ENCODE measurements at places on chromosomes 5 and 9.

- no peak for DNase-seq
Measured at GRCh38 chr5:90170261-90170660, 239.3 kb downstream of the CETN3 start.

DNA sequence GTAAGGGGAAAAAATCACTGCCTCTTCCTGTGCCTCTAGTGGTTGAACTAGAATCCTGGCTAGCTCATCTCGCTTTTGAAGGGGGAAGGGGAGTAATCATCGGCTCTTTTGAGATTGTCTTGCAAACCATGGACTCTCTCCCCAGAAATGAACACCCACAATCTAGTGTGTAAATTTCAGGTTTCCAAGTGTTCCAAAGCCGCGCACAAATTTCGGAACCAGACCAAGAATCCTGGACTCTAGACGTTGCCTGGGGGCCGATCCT, 4.9 kb upstream of the FOXE1 start:
- DNase-seq, result no peak

- DNase-seq, result no peak
Measured at GRCh38 chr9:94175669-94176068, 83.4 kb upstream of the ZNF169 start.

GRCh38 chr9:37761511-37761910, 7.9 kb downstream of the TRMT10B start:
- no peak for DNase-seq

- no peak for DNase-seq
Measured at GRCh38 chr5:83972236-83972635, 251.6 kb upstream of the HAPLN1 start.

DNA sequence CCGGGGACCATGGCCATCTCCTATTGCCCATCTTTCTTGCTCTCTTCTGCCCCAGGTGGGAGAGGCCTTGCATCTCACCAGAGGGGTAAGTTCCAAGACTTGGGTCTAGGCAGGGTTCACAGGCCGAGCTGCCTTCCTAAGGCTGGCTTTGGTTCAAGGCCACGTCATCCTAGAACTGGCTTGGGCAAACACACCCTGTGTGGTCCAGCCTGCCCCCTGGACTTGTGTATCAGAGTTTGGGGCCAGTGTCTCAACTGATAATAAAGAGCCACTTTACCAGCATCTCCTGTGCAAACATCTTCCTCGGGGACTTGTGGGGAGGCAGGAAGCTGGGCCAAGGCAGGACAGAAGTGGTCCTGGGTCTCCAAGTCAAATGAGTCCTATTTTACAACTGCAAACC, 17.8 kb downstream of the BOD1 start:
- DNase-seq, result no peak

DNA sequence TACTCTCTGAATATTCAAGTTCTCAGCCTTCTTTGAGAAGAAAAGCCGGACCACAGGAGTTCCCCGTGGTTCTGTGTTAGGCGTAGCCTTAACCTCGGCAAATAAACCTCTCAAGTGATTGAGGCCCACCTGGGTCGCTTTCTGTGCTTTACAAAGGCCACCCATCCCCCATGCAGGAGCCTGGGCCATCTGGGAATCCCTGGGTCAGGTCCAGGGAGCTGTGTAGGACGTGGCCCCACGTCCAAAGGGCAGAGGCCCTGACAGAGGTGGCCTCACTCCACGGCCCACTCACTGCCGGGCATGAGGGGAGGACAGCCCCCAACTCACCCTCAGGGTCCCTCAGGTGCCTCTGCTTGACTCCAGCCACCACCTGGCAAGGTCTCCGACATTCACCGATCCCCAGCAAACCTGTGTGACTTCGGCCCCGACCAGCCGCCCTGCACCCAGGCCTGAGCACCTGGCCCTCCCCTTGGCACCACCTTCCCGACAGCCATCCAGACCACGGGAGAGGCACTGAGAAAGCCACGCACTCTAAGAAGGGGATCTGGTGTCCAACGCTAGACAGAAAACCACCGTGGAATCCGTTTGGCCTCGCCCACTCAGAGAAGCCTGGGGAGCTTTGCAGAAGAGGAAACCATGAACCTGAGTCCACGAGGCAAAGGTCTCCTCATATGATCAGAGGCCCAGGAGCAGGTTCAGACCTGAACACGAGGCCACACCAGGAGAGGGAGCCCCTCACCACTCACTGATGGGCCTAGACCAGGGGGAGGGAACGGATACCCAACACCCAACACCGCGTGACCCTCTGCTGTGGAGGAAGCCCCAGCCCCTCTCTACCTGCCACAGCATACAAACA, 4.5 kb downstream of the SLC12A7 start:
- DNase-seq, result no peak

DNA sequence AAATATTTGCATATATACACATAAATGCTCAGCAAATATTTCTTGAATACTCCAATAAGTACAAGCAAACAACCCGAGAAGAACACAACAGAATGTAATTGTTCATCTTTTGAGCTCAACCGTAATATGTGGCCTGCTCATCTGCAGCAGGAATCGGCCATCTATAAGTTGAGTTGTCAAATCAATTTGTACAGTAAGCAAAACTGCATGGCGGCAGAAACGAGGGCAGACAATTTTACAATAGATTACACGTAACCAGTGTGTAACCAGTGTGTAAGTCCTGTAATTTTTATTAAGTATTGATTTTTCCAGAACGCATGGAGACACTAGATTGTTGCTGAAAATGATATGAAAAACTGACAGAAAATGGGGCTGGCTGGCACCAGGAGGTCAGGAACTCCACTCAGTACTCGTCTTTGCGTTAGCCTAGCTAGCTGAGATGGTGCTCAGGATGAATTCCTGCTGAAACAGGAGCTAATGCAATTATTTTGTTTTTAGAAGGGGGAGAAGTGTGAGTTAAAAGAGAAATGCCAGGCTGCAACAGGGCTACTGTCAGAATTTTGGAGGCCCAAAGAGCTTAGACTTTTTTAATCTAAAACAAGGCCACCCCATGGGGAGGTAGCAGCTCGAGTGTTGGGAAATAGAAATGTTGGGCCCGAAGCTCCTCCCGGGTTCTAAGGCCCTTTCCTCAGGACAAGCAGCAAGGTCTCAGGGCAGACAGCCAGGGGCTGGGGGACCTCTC, 682 bp downstream of the DHX29 start:
- DNase-seq, result no peak

GRCh38 chr9:136578915-136579649, 33.2 kb upstream of the NOTCH1 start:
- no peak for DNase-seq

GRCh38 chr9:109558718-109559151, 60.6 kb upstream of the PTPN3 start:
- DNase-seq, result no peak

DNA sequence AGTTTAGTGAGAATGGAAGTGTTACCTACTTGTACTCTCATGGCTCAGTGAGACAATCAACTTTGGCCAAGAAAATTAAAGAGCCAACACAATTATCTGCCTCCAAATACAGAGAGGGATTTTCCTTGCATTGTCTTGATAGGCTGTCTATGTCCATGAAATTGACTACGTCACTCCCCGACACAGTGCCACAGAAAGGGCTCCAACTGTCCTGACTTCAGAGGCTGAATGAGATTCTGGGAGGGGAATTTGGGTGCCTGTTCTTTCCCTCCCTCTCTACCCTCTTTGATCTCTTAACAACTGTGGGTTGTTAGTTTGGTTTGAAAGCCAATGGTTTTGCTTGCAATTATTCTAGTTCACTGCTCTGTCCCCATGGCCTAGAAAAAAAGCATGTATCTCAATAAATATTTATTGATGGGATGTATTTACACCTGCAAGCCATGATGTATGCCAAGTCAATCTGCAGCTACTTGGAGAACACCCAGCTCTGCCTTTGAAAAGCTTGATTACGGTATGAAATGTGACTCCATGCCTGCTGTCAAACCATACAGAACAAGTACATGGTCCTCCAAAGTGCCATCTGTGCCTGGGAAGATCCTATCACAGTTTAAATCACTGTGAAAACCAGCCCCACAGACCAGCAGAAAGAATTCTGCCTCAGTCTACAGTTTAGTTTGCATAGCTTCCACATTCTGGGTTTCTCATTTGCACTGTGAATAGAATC, 37.3 kb downstream of the CAPSL start:
- no peak for DNase-seq

DNA sequence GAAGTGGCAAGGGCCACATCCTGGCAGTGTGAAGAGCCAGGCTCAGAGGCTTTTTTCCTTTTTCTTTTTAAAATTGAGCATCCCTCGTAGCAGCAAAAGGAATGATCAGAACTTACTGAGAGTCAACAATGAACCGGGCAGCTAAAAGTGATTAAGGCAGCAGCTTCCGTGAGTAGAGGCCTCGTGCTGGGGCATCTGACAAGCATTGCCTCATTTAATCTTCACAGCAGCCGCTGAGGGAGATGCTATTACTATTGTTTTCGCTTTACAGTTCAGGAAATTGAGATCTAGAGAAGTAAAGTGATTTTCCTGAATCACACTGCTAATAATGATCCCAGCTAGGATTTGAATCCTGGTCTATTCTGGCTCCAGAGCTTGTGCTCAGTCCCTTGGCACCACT, 30.7 kb upstream of the PTGS1 start:
- DNase-seq, result no peak

DNA sequence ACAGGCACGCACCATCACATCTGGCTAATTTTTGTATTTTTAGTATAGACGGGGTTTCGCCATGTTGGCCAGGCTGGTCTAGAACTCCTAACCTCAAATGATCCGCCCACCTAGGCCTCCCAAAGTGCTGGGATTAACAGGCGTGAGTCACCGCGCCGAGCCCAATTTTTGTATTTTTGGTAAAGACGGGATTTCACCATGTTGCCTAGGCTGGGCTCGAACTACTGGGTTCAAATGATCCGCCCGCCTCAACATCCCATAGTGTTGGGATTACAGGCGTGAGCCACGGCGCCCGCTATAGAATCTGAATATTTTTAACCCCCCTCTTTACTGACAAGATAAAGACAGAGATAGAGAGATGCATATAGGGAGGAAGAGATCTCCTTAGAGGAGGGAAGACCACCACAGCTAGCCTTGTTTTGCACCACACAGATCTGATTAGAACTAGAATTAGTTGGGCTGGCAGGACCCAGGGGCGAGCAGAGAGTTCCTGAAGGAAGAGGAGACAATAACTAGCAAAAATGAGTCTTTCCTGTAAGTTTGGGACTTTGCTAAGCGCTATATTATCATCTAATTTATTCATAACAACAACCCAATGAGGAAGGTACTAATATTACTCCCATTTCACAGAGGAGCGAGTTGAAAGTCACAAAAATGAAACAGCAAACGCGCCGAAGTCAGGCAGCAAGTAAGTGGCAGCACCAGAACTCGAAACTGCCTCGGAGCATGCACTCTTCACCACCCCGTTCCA, 1.5 kb upstream of the ANKHD1 start:
- DNase-seq, result no peak

DNA sequence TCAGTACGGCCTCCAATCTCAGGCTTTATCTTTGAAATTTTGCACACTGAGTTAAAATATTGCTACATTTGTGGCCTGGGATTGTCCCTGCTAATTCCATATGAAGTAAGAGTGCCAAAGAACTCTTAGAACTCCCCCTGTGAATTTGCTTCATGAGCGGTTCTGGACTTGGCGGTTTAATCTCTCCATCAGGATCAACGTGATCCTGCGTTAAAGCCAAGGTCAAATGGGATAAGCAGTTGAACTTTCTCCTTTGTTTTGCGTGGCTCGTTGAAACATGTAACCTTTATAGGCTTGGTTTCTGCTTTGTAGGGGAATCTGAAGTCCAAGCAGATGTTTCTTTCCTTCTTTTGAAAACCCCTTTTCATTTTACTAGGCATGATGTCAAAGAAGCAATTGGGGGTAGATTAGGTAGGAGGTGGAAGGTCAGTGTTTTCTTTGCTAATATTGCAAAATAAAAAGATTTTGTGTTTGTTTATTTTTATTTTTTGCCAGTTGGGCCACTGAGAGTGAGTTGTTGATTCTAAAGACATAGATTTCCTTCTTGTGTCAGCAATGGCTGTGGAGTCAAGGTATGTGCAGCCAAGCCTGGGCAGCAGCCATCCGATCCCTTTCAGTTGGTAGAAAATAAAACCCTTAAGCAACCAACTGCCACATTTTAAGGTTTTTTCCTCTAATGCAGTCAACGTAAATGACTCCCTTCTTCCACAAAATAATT, 390.8 kb downstream of the NNT start:
- no peak for DNase-seq

- DNase-seq, result no peak
Measured at GRCh38 chr5:110851357-110851756, 112.5 kb downstream of the SLC25A46 start.

DNA sequence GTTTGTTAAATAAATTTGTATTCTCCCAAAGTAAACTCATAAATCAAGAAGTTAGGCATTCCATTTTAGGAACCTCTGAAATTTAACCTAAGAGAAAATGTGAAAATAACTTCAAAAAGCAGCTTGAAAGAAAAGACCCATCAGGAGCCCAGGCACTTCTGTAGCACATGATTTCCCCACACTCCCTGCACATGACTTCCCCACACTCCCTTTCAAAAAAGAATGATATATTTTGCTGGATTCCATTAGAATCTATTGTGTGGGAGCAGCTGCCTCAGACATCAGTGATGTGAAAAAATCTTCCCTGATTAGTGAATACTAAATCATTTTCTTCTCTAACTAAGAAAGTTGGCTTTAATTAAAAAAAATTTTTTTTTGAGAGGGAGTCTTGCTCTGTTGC, 83.3 kb downstream of the GLDC start:
- no peak for DNase-seq

GRCh38 chr9:124209279-124209678, 48.5 kb upstream of the NEK6 start:
- DNase-seq, result no peak

DNA sequence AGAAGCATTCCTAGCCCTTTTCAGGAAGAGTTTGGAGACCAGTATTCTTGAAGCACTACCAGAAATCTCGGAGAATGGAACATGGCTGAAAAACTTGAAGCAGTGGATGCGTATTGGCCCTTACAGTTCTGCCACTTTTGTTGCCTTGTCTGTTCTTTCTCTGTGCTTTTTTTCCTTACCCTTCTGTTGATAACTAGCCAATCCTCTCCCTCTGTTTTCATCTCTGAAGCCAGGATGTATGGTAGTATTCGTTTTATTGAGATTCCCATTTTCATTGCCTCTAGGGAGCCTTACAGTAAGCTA, 564 bp upstream of the CCNH start:
- no peak for DNase-seq

- DNase-seq, result no peak
Measured at GRCh38 chr5:32975656-32976375, 264.7 kb downstream of the NPR3 start.

- DNase-seq, result no peak
Measured at GRCh38 chr9:75683591-75683990, 206.9 kb upstream of the PCSK5 start.

DNA sequence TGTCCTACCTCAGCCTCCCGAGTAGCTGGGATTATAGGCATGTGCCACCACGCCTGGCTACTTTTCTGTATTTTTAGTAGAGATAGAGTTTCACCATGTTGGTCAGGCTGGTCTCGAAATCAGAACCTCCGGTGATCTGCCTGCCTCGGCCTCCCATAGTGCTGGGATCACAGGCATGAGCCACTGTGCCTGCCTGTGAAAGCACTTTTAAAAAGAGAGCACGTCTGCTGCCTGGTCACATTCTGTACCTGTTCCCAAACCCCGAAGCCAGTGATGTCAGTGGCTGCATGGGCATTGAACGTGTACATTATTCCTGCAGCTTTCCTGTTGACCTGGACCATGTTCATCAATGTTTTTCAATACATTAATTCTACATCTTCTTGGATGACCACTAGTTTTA, 35.1 kb upstream of the SIMC1 start:
- no peak for DNase-seq
